ENCODE measurements at places on chromosomes 1 and 21.

- DNase-seq = no peak
These were observed 292.8 kb downstream of the DISC1 start for GRCh38 chr1:231919239-231919885.

DNA sequence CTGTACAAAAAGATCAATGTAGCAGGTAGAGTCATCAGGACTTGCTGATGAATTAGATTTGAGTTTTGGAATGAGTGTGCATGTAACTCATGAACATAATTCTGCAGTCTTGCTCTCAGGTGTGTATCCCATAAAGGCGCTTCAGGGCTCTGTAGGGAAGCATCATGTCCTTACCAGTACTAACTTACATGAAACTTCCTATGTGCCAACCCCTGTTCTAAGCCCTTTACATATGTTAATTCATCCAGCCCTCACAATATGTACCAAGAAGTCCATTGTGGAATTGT lies 2.1 kb upstream of the FCRLB start:
- no peak for DNase-seq

GRCh38 chr21:46095814-46096595 lies 1.9 kb upstream of the COL6A2 start:
- no peak for DNase-seq

- DNase-seq = no peak
These were observed 206.3 kb downstream of the OMA1 start for GRCh38 chr1:58340185-58340584.

- no peak for DNase-seq
These were observed 245.3 kb downstream of the CTH start for GRCh38 chr1:70656361-70656760.

DNA sequence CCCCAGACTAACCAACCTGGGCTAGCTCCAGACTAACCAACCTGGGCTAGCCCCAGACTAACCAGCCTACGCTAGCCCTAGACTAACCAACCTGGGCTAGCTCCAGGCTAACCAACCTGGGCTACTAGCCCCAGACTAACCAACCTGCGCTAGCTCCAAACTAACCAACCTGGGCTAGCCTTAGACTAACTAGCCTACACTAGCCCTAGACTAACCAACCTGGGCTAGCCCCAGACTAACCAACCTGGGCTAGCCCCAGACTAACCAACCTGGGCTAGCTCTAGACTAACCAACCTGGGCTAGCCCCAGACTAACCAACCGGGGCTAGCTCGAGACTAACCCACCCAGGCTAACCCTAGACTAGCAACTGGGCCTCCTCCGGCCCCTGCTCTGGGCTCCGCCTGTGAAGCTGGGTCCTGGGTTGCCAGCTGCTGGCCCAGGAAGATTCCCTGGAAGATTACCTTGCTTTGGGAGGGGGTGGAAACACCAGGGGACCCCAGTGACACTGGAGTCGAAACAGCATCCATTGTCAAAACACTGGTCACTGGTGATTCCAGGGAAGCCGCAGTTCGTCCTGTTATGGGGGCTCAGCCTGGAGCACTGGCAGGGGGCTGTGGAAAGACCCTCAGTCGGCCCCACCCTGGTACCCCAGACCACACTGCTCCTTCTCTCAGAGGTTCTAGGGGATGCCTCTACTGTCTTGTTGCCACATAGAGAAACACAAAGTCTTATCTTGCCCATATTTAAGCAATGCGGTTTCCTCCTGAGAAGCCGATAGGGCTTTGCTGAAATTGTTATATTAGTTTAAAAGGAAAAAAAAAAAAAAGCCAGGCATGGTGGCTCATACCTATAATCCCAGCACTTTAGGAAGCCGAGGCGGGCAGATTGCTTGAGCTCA lies 1.1 kb downstream of the TFF2 start:
- no peak for DNase-seq

DNA sequence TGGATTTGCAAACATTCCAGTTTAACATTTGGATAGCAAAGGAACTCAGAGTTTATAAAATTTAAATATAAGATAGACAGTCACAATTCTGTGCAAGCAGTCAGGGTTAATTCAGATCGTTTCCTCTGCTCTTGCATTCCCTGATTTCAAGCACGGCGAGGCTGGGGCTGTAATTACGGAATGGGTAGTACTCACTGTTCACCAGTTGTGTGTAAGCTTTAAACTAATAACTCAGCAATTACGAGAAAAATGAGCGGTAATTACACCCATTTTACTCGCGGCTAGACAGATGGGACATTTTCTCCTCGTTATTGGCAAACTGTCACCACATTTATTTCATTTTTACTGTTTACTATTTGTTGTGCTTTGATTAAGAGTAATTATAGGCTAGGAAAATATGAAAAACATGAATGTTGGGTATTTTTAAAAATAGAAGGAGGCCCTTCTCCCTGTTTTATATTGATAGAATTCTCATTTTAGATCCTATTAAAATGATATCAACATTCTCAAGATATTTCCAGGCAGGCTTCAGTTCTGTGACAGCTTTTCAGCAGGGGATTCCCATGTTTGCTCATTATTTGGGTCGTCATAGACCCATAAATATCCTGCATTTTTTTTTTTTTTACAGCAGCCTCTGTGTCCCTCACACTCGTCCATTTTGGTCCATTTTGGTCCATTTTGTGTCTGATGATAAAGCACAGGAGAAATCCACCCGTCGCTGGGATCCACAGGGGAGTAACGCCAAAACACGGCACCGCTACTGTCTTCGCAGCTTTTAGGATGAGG lies 208.3 kb downstream of the DSCAM start:
- no peak for DNase-seq

DNA sequence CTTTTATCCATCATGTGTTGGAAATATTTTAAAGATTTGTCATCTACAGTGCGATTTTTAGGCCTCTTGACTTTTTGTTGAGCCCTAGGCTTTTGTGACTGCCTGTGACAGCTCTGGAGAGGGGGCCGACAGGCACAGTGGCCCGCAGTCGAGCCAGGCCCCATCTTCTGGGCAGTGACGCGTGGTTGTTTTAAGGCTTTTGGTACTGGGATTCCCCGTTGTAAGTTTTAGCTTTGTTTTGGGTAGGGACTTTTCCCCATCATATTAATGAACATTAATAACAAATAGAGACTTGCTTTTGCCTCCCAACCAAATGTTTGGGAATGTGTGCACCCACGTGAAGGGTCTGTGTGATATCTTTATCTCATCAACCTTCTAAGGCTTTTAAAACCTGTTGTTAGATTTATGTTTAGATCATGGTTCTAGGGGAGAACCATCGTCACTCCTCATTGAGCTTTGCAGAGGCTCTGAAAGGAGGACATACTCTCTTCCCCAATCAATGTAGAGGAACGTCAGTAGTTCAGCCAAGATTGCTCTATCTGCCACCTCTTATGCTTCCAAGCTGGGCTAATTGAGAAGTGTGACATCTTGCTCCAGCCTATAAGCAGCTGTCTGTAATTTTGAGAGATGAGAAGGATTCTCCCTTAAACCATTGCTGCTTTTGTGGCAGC lies 34.6 kb downstream of the MAPKAPK2 start:
- DNase-seq = no peak

GRCh38 chr21:44890961-44891541 lies 17.6 kb upstream of the PTTG1IP start:
- no peak for DNase-seq

DNA sequence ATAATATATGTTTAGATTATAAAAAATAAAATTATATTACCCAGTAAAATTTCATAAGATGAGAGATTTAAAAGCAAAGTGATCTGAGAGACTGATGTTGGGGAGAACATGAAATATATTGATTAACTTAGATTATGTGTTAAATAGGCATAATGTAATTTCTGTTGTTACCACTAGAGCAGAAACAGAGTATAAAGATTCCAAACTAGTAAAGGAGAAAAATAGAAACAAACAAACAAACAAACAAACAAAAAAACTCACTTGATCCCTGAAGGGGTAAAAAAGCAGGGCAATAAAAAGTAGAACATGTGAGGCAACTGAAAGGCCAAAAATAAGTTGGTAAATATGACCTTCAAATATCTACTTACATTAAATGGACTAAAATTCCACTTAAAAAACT lies 640.4 kb upstream of the RGS18 start:
- no peak for DNase-seq

GRCh38 chr21:42757826-42758655 lies 104.6 kb downstream of the PDE9A start:
- DNase-seq = no peak

DNA sequence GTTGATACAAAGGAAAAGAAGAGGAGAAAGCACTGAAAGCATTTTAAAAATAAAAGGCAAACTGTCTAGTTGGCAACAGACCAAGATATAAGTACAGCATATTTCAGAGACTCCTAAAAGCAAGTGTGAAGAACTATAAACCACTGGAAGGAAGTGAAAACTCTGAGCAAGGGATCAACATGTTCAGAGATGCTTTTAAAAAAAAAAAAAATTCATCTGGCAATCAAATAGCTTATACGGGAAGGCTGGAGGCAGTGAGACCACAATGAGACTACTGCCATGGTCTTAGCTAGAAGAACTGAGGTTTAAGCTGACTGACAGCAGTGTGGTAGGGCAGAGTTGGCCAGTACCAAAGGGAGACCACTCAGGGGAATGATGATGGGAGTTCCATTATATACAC lies 124.3 kb downstream of the VAV3 start:
- no peak for DNase-seq

- DNase-seq = no peak
These were observed 3.2 kb upstream of the KRTAP19-8 start for GRCh38 chr21:31041295-31042079.

DNA sequence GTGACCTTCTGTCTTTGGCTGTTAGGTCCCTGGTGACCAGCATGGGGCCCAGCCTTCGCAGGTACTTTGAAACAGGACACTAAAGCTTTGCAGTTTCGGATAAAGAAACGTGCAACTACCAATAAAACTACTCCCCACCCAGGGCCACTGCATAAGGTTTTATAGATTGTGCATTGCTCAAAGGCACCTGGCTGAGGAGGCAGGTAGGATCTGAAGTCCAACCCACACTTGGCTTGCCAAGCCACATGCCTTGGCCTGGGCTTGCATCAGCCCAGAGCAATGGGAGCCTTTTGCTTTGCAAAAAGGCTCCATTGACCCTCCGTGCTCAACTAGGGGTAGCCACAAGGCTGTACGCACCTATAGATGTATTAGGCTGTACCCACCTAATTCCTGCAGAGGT lies 84.4 kb upstream of the SYT6 start:
- DNase-seq = no peak

DNA sequence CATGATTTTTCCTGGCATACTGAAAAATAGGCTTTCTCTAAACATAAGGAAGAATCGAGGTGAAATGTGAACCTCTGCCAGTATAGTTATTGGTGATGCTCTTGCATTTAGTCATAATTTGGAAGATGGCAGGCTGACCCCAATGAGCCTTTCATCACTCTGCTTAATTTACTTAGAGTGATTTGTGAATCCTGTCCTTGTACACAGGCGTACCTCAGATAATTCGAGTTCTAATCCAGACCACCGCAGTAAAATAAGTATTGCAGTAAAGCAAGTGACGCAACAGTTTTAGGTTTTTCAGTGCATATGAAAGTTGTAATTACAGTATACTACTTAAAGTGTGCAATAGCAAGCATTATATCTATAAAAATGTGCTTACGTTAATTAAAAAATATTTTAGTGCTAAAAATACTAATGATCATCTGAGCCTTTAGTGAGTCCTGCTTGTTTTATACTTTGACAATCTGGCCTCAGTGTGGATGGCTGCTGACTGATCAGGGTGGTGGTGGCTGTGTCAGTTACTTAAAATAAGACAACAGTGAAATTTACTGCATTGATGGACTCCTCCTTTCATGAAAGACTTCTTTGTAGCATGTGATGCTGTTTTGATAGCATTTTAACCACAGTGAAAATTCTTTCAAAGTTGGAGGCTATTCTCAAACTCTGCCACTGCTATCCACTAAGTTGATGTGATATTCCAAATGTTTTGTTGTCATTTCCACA lies 1.7 kb downstream of the PKNOX1 start:
- no peak for DNase-seq

GRCh38 chr1:223248770-223249140 lies 105.7 kb upstream of the TLR5 start:
- peak; percentile 51 for DNase-seq

- no peak for DNase-seq
These were observed 209.8 kb upstream of the PRMT6 start for GRCh38 chr1:106846656-106847055.

DNA sequence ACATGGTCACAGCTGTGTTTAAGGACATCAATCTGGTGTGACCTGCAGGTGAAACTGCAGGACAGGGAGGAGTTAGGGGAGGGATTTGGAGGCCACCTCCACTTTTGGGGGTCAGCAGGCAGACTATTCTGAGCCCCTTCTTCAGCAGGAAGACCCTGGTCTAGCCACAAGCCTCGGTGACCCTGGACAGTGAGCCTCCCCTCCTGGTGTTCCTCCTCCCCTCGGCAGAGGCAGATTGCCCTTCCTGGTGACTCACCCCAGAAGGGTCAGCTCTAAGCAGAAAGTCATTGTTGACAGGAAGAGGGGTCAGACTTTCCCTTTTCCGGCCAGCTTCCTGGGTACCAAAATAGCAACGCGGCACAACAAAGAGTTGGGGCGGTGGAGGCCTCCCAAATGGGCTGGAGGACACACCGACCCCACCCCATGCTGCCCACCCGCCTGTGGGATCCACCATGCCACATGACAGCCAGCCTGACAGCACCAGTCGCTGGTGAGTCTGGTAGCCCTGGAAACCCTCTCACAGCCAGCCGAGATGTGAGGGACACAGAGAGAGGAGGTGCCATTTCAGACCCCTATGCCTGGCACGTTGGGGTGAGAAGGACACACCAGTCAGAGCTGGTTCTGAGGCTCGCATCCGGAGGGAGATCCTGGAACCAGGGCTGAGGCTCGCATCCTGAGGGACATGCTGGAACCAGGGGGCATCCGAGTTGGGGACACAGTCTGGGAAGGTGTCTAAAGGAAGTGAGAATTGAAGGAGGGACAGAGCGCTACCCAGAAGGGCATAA lies 14.7 kb upstream of the CSF1 start:
- peak; percentile 11 for DNase-seq

GRCh38 chr1:96927125-96927524 lies 205.5 kb downstream of the PTBP2 start:
- no peak for DNase-seq

GRCh38 chr1:185442050-185442449 lies 125.0 kb upstream of the IVNS1ABP start:
- DNase-seq = no peak
